Posterior vena cava (tissue), 2 donors: ENCODE measurements at places on chromosomes 5 and 9.

DNA sequence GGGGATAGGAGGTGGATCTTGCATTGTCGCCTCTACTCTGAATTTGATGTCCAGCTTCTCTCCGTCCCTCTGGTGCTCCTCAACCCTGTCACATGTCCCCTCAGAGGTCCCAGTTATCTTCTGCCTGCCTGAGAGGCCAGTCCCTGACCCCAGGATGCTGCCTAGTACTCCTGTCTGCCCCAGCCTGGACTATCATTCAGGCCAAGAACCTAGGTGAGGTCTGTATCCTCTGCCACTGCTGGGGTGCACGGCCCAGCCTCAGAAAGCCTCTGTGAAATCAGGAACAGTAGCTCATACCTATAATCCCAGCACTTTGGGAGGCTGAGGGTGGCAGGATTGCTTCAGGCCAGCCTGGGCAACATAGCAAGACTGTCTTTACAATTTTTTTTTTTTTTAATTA is 8.6 kb downstream of the SPINK4 start:
- DNase-seq, result no peak

DNA sequence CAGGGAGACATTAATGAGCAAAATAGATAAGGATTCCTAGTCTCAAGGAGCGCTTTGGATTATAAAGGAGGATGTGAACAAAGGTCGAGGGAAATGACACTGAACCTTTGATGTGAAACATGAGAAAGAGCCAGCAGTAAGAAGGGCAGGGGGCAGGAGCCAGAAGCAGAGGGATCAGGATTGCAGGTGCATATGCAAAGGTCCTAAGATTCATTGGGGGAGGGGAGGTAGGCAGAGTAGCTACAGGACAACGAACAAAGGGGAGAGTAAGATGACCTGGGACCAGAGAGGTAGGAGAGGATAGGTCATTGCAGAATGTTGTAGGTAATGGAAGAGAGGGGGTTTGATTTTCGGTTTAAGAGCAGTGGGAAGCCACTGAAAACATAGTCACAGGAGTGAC is 129.2 kb upstream of the TRPM3 start:
- no peak for DNase-seq

- no peak for DNase-seq
These were observed 107.3 kb upstream of the PTGER4 start for GRCh38 chr5:40572391-40572790.

DNA sequence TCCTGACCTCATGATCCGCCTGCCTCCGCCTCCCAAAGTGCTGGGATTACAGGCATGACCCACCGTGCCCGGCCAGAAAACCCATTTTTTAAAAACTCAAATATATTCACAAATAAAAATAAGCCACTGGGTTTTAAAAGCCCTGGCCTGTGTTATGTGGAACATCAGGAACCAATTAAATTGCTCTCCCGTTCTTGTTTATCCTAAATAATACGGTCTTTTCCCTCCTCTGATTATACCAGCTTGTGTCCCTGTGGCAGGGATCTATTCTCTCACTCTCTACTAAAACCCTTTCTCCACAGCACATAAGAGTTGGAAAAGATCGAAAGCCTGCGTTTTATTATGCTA is 30.1 kb upstream of the LPAR1 start:
- DNase-seq, result no peak

DNA sequence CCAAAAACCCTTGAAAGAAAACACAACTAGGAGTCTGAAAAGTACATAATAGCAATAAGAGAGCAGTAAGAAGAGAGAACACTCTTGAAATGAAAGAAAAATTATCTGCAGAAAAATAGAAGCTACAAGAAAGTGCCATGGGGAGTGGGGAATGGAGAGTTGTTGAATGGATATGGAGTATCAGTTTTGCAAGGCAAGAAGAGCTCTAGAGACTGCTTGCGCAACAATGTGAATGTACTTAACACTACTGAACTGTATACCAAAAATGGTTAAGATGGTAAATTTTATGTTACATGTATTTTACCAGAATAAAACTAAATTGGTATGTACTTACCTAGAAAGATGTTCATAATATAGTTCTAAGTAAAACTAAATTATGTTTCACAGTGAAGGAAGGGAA is 54.8 kb upstream of the RASGRF2 start:
- DNase-seq, result no peak

DNA sequence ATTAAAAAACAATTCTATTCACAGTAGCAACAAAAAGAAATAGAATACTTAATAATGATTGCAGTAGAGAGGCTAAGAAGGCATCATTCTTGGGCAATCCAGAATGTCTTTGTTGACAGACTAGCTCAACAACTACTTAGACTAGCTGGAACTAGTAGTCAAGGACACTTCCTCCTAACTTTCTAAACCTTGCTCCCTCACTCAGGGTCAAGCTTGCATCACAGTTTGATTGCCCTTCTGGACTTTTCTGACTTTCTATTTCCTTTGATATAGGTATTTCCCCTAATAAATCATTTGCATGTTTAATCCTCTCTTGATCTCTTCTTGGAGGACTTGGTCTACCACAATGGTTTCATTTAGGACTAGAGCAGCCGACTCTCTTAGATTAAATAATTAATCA is 1107.9 kb downstream of the PTPRD start:
- no peak for DNase-seq

DNA sequence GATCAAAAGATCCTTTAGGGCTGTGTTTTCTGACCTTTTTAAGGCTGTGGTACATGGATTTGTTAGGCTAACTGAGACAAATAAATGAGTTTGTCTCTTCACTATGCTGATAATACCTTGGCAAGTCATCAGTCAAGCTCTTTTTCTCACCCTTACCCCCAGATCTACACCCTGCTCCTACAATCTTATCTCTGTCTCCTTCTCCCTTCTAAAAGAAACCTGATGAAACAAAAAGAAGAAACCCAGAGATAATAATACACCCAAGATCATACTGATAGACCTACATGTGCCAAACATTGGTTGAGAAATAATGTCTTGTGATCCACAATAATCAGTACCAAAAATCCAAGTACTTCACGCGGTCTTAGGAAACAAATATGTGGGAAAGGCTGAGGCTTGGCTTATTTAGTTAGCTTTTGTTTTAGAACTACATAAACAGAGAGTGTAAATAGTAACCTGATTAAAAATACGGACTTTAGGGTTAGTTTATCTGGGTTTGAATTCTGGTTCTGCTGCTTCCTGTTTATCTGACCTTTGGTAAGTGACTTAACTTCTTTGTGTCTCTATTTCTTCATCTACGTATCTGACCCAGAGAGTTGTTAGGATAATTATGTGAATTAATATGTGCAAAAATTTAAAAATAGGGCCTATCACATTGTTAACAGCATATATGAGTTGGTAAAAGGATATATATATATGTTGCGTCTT is 24.8 kb upstream of the PDCD1LG2 start:
- DNase-seq, result no peak

GRCh38 chr5:116559673-116560164 is 14.9 kb downstream of the SEMA6A start:
- DNase-seq, result no peak

DNA sequence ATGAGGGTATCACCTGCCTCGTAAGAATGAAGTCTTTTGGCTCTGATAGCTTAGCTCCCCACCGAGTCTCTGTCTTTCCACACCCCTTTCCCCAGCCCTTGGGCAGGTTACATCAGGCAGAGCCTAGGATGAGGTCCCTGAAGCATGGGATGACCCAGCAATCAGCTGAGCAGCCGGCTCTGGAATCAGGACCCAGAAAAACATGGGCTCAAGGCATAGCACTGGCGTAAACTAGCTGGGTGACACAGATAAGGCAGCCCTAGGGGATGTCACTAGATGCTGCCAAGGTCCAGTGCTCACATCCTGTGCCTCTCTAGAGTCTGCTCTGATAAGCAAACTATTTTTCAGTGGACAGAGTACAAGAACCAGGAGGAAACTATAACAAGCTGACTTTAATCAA is 26.6 kb downstream of the IDNK start:
- no peak for DNase-seq
